AG10803 (cell line): ENCODE measurements at places on chromosomes 16 and 17.
A peak's percentile ranks its signal among the peaks of the same experiment; 100 is the strongest.

GRCh38 chr16:83973077-83973476 is 5.0 kb downstream of the NECAB2 start:
- DNase-seq: no peak

- no peak for DNase-seq
Measured at GRCh38 chr16:86070971-86071370, 172.0 kb downstream of the IRF8 start.

DNA sequence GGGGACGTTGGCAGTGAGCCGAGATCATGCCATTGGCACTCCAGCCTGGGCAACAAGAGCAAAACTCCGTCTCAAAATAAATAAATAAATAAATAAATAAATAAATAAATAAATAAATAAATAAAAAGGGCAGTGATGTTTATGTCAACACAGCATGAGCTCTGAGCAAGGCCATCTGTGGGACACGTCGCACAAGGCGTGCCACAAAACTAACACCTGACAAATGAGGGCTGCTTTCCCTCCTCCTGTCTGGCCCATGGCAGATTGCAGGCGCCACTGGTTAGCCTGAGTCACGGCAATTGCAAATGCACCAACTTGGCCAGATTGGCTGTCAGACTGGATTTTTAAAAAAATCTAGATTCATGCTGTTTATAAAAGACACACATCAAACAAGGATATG is 25.9 kb upstream of the SPNS3 start:
- no peak for DNase-seq

- no peak for DNase-seq
Measured at GRCh38 chr17:82228278-82228841, 482 bp upstream of the SLC16A3 start.

DNA sequence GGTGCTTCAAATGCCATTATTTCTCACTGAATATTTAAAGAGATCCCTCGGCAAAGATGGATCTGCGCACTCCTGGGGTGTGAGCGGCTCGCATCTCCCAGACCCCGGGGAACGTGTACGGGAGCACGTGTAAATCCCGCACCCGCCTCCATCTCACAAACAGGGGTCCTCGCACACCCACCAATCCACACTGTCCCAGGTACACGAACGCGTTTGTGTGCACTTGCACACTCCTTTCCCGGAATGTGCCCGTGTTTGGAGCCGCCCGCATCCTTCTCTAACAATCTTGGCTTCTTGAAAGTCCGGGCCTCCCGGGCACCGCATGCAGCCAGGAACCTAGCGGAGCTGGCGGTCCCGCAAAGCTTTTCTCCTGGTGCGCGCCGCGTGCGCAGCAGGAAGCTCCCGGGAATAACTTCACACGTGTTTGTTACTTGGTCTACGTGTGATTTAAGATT is 2.5 kb upstream of the SALL1 start:
- no peak for DNase-seq

DNA sequence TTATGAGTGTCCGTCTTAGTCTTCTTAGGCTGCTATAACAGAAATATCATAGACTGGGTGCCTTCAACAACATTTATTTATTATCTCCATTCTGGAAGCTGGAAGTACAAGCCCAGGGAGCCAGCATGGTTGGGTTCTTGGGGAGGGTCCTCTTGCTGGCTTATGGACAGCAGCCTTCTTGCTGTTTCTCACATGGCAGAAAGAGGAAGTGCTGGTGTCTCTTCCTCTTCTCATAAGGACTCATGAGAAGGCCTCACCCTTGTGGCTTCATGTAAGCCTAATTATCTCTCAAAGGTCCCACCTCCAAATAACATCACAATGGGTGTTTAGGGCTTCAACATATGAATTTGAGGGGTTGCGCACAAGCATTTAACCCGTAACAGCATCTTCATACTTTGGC is 207.0 kb upstream of the COX10 start:
- DNase-seq: no peak

DNA sequence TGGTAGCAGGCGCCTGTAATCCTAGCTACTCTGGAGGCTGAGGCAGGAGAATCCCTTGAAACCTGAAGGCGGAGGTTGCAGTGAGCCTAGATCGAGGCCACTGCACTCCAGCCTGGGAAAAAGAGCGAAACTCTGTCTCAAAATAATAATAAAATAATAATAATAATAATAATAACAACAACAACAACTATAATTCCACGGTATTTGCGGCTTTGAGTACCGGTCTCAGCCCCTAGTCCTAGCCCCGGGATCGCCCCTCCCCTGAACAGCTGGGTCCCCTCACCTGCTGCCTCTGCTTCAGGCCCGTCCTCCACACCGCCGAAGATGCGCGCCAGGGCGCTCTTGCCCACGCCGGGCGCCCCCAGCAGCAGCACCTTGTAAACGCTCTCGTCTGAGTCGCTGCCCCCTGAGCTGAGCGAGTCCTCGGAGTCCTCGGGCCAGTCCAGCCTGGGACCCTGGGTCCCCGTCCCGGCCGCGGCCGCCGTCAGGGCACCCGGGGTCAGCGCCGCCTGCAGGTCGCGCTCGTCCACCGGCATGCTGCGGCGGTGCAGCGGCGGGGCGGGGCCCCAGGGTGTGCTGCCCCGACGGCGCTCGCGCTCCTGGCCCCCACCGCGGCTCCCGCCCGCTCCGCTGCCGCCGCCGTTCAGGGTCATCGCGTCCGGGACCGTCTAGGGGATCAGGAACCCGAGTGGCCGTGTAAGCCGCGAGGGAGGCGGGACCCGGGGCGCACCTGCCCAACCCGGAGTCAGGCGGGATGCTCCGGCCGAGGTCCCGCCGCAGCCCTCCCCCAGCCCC is 611 bp downstream of the RRAD start:
- DNase-seq: no peak

GRCh38 chr17:31629696-31630470 is 229.2 kb downstream of the COPRS start:
- peak; percentile 99 for DNase-seq

GRCh38 chr16:2881783-2882649 is 999 bp upstream of the FLYWCH2 start:
- no peak for DNase-seq

- peak; percentile 44 for DNase-seq
Measured at GRCh38 chr17:14755002-14755401, 454.1 kb downstream of the HS3ST3B1 start.

GRCh38 chr16:17457513-17457912 is 13.2 kb downstream of the XYLT1 start:
- no peak for DNase-seq

DNA sequence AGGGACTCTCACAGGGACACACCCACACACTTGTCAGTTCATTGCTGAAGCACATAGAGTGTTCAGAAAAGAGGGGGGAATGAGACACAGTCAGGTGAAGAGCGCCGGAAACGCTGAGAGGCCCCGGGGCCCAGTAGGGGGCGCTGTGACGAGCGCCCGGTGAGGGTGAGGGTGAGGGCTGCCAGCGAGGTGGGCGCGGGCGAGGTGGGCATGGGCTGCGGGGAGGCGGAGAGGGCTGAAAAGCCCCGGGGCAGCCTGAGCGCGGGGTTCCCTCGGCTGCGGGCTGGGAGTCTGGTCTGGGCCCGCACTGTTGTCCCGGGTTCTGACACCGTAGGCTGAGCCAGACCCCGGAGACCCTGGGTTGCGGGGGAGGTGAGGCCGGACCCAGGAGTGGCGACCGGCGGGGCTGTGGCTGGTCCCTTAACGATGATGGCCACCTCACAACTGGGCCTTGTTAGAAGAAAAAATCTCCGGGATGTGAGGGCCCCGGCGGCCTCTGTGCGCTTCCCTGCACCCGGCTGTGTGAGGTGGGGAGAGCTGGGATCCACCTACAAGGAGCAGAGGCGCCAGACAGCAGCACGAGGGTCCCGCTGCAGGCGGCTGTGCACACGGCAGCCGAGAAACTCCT is 91.4 kb downstream of the C16orf78 start:
- no peak for DNase-seq

GRCh38 chr16:77403732-77404131 is 31.1 kb downstream of the ADAMTS18 start:
- no peak for DNase-seq
